CD4-positive, CD25-positive, alpha-beta regulatory T cell (primary cell): ENCODE measurements at places on chromosomes 11 and 22.

DNA sequence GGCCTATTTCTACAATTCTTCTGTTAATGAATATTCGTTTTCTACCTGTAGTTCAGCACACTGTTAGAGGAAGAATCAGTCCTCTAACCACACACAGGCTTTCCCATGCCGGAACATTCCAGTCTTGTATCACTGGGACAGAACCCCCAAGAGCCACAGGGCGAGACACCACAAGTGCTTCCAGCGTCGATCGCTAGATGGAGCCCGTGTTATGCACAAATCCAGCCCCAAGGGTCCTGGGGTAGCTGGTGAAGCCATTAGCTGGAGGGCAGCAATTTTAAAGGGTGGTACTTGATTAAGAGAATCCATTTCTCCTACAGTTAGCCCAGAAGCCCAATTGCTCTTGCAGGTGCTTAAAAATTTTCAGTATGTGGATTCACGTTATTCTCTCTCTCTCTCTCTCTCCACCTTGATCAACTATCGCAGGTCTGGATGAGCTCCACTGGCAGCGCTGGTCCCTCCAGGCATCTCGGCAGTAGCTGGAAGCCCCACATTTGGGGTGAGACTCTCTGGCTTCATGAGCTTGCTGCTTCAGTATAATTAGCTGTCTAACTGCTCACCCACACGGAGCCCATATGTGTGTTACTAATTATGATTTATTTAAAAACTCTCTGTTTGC, 148.2 kb upstream of the SNX19 start:
- H3K36me3 ChIP-seq, result no peaks in the 10 kb centered on the region
- H3K4me3 ChIP-seq, result no peak overlapping the region
- DNase-seq, result peak; percentile 29
- H3K27me3 ChIP-seq, result peaks cover 2% of the 10 kb centered on the region
- no peaks in the 10 kb centered on the region for H3K4me1 ChIP-seq

DNA sequence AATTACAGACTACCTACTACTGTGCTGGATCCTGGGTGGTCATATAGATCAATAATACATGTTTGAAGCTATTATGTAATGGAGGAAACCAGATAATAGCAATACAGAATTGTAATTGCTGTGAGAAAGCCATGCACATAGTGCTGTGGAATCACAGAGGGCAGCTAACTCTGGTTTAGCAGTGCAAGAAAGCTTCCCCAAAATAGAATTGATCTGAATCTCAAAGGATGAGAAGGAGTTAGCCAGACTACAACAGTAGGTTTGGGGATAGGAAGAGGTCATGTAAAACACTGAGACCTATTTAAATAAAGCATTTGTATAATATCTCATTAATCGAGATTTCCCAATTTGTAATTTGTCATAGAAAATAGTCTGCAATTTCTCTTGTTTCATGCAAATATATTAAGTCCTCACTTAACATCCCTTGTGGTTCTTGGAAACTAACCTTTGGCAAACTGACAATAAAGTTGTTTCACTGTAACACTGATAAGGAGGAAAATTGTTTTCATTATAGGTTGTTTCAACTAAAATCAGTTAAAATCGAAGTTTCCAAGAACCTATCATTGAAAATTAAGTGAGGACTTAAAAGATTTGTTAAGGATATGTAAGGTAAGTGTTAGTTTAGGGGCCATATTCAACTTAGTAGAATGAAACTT, 7.6 kb downstream of the C11orf58 start:
- H3K4me1 ChIP-seq, result peaks cover 40% of the 10 kb centered on the region
- DNase-seq, result no peak
- peaks cover 85% of the 10 kb centered on the region for H3K36me3 ChIP-seq
- H3K27ac ChIP-seq, result no peak overlapping the region
- H3K27me3 ChIP-seq, result no peaks in the 10 kb centered on the region

- no peaks in the 10 kb centered on the region for H3K27me3 ChIP-seq
- no peak overlapping the region for H3K4me3 ChIP-seq
- no peak for DNase-seq
- no peaks in the 10 kb centered on the region for H3K36me3 ChIP-seq
- H3K27ac ChIP-seq, result no peak overlapping the region
Observed at GRCh38 chr11:81585390-81585933, 1148.2 kb downstream of the FAM181B start.

DNA sequence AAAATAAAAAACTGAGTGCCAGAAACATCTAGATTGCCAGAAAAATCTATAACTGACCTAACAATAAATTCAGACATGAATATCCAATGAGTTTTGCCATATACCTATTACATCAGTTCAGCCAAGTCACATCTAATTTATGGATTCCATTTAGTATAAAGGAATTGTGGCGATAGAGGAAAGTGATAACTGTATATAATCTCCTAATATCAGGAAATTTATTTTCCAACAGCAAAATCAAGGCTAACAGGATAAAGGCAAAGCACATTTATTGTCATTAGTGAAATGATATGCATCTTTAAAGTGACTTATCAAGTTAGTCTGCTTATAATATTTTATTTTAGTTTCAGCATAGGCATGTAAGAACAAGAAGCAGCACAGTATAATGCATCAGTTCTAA, 298.2 kb upstream of the PITPNB start:
- H3K4me3 ChIP-seq, result no peak overlapping the region
- no peaks in the 10 kb centered on the region for H3K4me1 ChIP-seq
- DNase-seq, result no peak
- H3K27me3 ChIP-seq, result peaks cover 2% of the 10 kb centered on the region
- no peak overlapping the region for H3K27ac ChIP-seq

DNA sequence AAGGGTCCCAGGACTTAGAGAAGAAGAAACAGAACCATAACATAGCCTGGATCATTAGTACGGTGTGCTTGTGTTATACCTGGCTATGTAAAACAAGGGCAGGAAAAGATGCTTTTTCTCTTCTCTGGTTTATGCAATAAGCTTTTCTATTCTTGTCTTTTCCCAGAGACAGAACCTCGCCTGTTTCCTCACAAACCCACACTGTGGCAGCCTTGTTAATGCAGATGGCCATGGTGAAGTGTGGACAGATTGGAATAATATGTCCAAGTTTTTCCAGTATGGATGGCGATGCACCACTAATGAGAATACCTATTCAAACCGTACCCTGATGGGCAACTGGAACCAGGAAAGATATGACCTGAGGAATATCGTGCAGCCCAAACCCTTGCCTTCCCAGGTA, 2.9 kb downstream of the CFAP68 start:
- no peaks in the 10 kb centered on the region for H3K36me3 ChIP-seq
- no peak overlapping the region for H3K4me3 ChIP-seq
- no peak overlapping the region for H3K27ac ChIP-seq
- DNase-seq, result no peak
- no peaks in the 10 kb centered on the region for H3K27me3 ChIP-seq
- H3K4me1 ChIP-seq, result peaks cover 16% of the 10 kb centered on the region

DNA sequence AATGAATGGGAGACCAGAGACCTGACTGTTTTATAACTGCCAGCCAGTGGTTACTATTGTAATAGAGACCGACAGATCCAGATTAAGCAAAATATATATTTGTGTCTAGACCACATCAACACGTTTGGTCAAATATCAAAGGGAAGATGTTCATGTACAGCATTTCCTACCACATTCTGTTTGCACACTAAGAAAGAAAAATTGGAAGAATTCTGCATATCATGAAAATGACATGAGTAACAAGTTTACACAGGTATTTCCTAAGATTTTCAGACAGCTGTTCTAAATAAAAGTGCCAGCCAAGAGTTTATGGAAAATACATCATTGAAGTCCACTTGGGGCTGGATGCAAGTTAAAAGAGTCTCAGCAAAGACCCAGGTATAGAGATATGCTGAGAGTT, 145.5 kb upstream of the ANO3 start:
- H3K27ac ChIP-seq, result no peak overlapping the region
- no peak overlapping the region for H3K4me3 ChIP-seq
- no peaks in the 10 kb centered on the region for H3K36me3 ChIP-seq
- no peak for DNase-seq

GRCh38 chr22:49604732-49605302, 222.9 kb downstream of the BRD1 start:
- H3K4me3 ChIP-seq, result no peak overlapping the region
- no peak for DNase-seq
- H3K36me3 ChIP-seq, result peaks cover 5% of the 10 kb centered on the region

DNA sequence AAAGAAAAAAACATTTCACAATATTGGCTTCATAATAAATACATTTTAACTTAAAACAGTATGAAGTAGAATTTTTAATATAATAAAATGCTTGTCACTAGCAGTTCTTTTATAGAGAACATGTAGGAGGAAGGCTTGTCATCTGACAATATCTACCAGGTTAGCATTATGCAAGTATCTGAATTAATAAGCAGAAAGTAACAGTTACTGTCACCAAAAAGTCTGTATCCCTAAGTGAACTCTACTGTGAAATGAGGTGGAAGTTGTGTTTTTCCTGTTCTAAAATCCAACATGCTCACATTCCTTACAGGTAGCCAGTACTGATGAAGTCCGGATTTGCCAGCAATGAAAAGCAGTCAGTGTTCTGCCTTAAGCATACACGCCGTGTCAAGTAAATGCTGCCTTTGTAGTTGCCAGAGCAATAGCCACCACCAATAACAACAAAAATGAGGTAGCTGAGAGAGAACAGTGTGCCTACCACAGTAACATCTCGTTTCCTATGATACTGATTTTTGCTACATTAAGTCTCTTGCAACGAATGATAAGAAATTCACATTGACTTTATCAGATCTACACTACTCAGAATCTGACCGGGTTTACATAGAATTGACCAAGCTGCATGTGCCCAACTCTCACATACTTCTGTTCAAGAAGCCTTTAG, 95.5 kb downstream of the SIK3 start:
- no peaks in the 10 kb centered on the region for H3K36me3 ChIP-seq
- H3K4me3 ChIP-seq, result no peak overlapping the region

GRCh38 chr11:78414321-78415051, 3.1 kb downstream of the GAB2 start:
- H3K4me3 ChIP-seq, result no peak overlapping the region
- no peak for DNase-seq
- peaks cover 4% of the 10 kb centered on the region for H3K27me3 ChIP-seq
- H3K36me3 ChIP-seq, result no peaks in the 10 kb centered on the region

GRCh38 chr11:118851970-118852369, 31.7 kb upstream of the CXCR5 start:
- DNase-seq, result no peak
- no peak overlapping the region for H3K4me3 ChIP-seq
- H3K27ac ChIP-seq, result no peak overlapping the region
- H3K4me1 ChIP-seq, result no peaks in the 10 kb centered on the region
- no peaks in the 10 kb centered on the region for H3K36me3 ChIP-seq

GRCh38 chr11:12499071-12499470, 121.7 kb downstream of the PARVA start:
- H3K27me3 ChIP-seq, result no peaks in the 10 kb centered on the region
- no peak for DNase-seq
- no peak overlapping the region for H3K27ac ChIP-seq

DNA sequence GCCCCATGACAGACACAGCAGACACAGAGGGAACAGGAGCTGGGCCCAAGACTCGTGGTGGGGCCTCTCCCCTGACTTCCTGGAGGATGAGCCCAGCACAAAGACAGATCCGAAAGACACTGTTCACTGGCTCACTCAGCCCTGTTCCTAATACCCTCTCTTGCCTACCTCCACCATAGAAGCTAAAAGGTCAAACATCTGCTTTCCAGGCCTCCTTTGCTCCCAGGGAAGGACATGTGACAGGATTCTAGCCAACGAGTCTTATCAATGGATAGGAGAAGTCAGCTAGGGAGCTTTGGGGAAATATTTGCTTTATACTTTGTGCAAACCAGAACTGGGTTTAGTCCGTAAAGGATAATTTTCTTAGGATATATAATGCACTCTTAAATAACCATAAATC, 8.4 kb upstream of the CLMP start:
- H3K4me1 ChIP-seq, result no peaks in the 10 kb centered on the region
- no peaks in the 10 kb centered on the region for H3K36me3 ChIP-seq
- no peak overlapping the region for H3K27ac ChIP-seq
- DNase-seq, result no peak

DNA sequence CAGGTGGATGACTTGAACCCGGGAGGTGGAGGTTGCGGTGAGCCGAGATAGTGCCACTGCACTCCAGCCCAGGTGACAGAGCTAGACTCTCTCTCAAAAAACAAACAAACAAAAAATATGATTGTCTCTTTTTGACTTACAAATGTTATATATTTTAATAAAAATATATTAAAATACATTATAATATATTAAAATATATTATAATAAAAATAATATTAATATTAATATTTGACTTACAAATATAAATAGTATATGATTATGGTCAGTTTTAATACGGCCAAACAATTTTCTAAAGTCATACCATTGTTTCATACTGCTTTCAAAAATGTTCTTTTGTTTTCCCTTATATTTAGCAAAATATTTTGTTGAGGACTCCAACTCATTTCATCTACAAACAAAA, 27.2 kb upstream of the DDX6 start:
- no peaks in the 10 kb centered on the region for H3K27me3 ChIP-seq
- H3K4me1 ChIP-seq, result peaks cover 4% of the 10 kb centered on the region
- H3K36me3 ChIP-seq, result no peaks in the 10 kb centered on the region
- no peak for DNase-seq

DNA sequence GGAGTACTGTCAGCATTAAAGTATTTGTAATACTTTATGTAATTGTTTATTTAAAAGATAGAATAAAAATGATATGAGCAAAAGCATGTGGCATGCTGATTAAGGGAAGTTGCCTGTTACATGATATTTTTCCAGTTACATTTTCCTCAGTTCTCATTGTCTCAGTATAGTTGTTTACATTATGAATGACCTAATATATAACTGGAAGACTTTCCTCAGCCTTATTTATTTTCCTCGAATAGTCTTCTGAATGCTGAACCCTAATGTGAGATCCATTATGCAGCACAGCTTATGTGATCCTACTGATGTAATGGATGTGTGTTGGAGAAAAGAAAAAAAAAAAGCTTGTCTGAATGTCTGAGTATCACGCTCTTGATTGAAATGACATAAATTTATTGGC, 95.5 kb downstream of the LUZP2 start:
- no peaks in the 10 kb centered on the region for H3K4me1 ChIP-seq
- no peak overlapping the region for H3K27ac ChIP-seq
- no peaks in the 10 kb centered on the region for H3K27me3 ChIP-seq
- no peaks in the 10 kb centered on the region for H3K36me3 ChIP-seq
- DNase-seq, result no peak

- H3K27me3 ChIP-seq, result no peaks in the 10 kb centered on the region
- H3K4me1 ChIP-seq, result no peaks in the 10 kb centered on the region
- DNase-seq, result no peak
- no peak overlapping the region for H3K27ac ChIP-seq
Observed at GRCh38 chr11:44823868-44824267, 97.1 kb downstream of the TSPAN18 start.

DNA sequence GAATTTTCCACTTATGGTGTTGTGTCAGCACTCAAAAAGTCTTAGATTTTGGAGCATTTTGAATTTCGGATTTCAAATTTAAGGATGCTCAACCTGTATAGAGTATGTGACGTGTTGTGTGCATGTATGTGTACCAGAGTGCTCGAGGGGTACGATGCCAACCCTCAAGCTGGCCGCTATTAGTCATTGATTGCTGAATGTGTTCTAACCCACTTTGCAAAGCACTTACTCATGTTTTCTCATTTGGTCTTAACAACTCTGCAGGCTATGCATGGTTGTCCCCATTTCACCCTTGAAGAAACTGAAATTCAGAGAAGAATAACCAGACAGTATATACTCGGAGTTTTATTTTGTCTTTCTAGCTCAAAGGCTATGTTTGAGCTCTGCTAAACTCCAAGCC, 196.4 kb upstream of the TENM4 start:
- no peaks in the 10 kb centered on the region for H3K36me3 ChIP-seq
- no peak overlapping the region for H3K27ac ChIP-seq
- no peaks in the 10 kb centered on the region for H3K27me3 ChIP-seq

- no peaks in the 10 kb centered on the region for H3K27me3 ChIP-seq
- H3K4me3 ChIP-seq, result no peak overlapping the region
- peaks cover 32% of the 10 kb centered on the region for H3K4me1 ChIP-seq
Observed at GRCh38 chr11:74746868-74747267, 1.8 kb upstream of the RNF169 start.

GRCh38 chr11:2931771-2932738, 2.8 kb upstream of the PHLDA2 start:
- H3K4me1 ChIP-seq, result peaks cover 40% of the 10 kb centered on the region
- no peak overlapping the region for H3K4me3 ChIP-seq
- H3K36me3 ChIP-seq, result no peaks in the 10 kb centered on the region
